ENCODE measurements at places on chromosomes 11 and 22.

GRCh38 chr11:61637277-61637676, 42.9 kb upstream of the DAGLA start:
- DNase-seq, result no peak

GRCh38 chr22:49543876-49544275, 283.8 kb downstream of the BRD1 start:
- DNase-seq, result no peak

DNA sequence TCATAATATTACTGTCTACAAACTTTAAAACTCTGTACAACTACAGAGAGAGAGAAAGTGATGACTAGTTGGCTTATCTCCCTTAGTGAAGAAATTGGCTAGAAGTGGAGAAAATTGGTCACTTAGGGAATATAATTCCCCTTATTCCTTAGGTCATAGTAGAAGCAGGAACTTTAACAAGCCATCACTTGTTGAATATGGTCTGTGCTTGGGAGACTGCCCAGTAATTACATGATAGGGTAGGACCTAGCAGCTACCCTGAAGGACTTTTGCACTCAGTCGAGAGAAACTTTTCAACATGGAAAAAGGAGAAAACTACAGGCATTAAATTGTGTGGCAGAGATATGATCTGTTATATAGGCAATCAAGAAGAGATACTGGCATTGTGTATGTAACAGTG, 576.5 kb upstream of the CCDC90B start:
- DNase-seq, result no peak

DNA sequence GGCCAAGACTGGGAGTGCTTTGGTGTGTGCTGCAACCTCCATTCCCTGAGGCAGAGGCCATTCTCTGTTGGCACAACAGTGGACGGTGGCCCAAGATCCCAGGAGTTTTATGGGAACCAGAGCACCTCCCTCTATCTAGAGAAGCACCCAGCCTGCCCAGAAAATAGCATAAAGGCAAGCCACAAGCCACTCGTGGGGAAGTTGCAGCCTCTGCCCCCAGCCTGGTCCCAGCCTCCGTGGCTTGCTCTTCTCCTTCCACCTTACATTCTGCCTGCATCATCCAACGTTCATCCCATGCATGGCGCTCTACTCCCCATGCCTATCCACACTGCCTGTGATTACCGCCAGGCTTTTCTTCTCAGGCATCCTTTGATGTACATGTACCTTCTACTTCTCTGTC, 15.8 kb downstream of the IL17RA start:
- no peak for DNase-seq

DNA sequence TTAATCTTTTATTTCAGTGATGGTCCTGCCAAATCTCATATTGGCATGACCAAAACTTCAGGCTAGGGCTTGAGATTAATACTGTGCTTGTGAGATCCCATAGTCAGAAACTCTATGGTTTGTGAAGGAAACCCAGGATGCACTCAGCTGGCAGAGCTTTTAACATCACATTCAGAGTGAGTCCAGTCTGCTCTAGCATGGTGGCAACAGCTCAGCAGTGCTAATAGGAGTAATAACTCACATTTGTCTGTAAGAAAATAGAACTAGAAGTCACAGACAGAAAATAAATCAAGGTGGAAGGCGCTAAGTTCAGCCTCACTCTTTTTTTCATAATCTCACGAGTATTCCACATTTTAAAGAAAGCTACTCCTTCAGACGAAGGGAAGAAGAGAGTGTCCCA, 549.3 kb upstream of the TENM4 start:
- no peak for DNase-seq

DNA sequence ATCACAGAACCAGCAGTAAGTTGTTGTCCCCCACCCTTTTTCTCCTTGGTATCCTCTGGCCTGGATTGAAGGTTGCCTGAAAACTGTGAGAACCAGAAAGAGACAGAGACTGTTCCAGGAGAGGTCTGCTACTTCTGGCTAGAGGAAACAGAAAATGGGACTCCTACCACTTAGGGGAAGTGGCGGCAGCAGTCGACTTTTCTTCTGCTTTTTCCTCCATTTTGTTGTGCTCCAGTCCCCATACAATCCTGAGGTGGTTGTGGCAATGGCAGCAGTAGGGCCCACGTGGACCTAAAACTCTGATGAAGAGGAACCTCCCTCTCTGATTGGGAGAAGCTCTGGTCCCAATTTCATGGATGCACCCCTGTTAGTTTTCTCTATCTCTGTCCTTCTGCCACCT, 76.0 kb upstream of the SORL1 start:
- DNase-seq, result no peak

- DNase-seq, result peak; percentile 92
These were observed at the start of gene UCP2 for GRCh38 chr11:73982595-73982989. Gene UCP2, minus strand, starts transcription at chr11:73982843. Its CDS starts 4,465 bp downstream, at chr11:73978378.

GRCh38 chr11:1348796-1349326, 39.4 kb upstream of the TOLLIP start:
- no peak for DNase-seq

DNA sequence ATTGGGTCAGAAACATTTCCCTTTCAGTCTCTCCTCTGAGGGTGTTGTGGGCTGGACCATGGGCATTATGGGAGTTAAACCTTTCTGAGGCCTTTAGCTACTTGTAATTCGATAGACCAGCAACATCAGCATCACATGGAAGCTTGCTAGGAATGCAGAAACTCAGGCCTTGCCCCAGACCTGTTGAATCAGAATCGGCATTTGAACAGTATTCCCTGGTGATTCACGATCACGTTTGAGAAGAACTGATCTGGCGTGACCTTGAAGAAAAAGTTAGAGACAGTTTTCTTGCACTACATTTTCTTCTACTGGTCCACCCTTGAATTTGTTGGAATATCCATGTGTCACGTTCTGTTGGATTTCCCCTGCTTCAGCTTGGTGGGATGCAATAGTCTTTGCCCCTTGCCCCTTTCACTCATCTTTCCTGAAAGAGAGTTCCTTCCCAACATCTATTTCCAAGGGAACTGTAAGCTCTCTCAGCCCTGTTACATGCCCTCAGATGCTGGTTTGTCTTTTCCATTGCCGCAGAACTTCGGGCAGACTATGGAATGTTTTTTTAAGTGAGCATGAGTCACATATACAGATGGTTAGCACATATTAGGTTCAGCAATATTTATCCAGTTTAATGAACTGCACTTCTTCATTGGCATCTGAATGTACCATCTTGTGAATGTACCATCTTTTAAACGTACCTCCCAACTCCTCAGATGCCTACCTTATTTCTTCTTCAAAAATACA, 23.9 kb downstream of the EHF start:
- DNase-seq, result no peak

DNA sequence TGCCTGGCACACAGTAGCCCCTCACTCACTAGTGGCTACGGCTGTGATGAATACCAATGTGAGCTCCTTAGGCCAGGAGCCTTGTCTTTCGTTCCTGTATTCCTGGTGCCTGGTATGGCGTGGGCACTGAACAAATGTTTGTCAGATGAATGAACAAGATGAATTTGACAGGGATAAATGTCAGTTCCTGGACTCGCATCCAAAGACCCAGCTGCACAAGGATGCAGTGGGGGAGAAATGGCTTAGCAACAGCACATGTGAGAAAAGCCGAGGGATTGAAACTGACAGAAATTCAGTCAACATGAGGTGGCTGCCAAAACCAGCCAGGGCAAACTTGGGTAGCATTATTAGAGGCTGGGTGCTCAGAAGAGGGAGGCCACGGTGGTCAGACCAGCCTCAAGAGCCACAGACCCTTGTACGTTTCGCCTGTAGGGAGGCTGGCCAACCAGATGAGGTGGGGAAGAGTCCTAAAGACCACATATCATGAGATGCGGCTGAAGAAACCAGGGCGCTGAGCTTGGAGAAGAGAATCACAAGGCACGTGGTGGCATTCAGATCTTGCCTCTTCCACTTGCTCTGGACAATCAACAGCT, 7.7 kb upstream of the SLC22A8 start:
- no peak for DNase-seq

DNA sequence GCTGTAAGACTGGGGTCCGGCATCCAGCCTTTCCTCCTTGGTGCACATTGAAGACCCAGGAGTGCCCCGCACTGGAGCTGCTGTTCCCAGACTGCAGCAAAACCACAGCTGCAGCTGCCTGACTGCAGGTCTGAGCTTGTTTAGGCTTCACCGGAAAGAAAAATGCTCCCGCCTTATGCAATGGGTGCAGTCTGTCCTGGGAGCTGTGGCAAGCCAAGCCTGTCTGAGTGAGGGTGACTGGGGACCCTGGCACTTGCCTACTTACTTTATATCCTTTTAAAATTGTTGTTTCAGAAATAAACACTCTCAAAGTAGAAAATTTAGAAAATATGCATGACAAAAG, 23.3 kb upstream of the CD44 start:
- no peak for DNase-seq

DNA sequence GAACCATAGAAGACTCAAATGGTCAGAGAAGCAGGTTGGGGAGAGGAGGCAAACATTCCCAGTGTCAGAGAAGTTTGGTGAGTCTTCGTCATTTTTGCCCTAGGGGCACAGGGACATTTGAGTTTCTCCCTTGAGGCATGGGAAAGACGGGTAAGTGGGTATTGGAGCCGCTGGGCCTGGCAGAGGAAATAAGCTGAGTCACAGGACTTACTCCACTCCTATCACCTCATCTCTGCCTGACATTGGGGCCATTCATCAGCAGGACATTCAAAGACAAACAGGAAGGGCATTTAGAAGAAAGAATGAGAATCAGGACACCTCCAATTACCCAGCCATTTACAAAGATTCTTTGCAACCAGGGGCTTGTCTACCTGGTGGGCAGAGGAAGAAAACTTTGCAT, 100.7 kb upstream of the SEZ6L start:
- DNase-seq, result no peak

- peak; percentile 91 for DNase-seq
These were observed at the start of gene KCNQ1OT1 for GRCh38 chr11:2699531-2700414. Gene KCNQ1OT1, minus strand, starts transcription at chr11:2699994.

GRCh38 chr11:133726542-133726941, 118.8 kb downstream of the SPATA19 start:
- no peak for DNase-seq

DNA sequence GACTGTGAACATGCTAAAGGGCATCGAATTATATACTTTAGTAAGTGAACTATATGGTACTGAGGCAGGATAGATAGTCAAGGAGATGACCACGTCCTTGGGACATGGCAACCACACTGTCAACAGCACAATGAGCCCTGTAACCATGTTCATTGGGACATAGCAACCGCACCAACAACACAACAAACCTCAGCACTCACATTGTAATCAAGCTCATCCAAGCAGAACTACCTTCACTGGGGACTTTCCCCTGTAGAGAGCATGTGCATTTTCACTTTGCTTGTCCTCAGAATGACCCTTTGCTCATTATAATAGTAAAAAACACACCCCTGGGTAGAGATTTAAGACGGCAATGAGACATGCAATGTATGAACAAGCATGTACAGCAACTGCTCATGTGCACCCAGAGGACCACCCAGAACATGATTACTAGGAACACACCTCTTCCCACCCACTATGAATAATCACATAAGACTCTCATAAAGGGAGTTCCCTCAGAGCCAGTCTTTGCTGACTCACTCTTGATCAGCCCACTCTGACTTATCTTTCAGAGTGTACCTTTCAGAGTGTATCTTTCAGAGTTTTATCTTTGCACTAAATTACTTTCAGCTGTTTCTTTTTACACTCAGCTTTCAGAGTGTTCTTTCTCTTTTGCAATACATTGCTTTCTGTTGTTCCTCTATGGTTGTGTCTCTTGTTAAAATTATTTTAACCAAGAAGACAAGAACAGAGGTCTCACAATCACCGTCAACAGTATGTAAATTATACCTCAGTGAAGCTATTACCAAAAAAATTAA, 4.1 kb upstream of the PLAAT2 start:
- peak; percentile 87 for DNase-seq

Measured in activated CD4-positive, alpha-beta T cell treated with anti-CD3 and anti-CD28 coated beads, Interleukin-2, amount 50 U/mL, for 16 hours (primary cell).